ENCODE measurements at places on chromosomes 16 and 17.

DNA sequence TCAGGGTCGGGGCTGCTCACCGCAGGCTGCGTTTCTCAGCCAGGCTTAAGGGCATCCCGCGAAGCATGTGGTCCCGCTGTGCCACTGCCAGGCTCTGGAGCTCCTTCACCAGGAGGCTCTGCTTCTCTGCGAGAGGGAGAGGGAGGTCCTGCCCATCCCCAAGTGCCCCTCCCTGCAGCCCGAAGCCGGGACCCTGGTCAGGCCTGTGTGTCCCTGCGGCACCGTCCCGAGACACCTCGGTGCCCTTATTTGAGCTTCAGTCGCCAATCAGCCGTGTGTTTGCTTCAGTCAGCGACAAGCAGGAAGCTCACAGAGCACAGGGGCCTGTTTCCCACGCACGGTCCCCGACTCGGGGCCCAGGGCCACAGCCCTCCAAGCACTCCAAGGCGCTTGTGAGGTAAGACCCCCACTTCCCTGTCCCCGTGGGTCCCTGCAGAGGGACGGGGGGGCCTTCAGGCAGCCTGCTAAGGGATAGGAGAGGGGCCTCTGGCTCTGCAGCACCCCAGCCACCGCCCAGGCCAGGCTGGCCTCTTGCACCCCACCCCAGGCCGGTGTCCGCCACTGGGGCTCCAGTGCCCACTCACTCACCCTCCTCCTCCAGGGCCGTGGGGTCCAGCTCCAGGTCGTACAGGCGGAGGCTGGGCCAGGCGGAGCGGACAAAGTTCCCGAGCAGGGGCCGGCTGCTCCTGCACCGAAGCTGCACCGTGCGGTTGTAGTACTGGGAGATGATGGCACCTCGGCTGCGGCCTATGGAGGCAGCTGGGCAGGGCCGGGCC lies 3.2 kb downstream of the TMC6 start:
- DNase-seq = no peak

GRCh38 chr17:46974086-46974485 lies 5.0 kb downstream of the RPRML start:
- DNase-seq = no peak

DNA sequence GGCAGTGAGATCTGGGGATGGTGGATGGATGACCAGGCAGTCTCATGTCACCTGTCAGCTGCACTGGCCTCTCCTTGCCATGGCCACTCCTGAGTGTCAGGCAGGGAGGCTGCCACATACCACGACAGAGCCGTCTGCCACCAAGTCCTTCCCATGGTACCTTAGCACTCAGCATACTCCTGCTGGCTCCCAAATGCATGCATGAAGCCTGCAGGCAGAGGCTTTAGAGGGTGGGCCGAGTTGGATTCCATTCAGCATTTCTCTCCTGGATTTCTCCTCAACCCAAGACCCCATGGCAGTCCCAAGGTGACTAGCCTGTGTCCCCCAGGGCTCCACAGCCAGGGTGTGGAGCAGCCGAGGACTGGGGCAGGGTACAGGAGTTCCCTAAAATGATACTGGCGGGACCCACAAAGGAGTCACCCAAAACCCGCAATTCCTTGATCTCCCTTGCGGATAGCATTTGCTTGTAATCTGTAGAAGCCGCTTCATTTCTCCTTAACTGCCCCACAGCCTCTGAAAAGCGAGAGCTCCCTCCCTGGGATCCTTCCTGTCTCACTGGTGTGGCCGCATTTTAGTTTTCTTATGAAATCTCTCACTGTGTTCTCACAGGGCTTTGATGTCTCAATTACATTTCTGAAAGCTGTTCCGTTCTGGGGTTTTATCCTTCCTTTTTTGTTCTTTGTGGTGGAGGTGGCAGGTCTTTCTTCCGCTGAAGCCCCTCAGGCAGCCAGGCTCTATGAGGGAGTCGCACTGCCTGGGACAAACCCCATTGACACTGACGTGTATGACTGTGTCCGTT lies 141.4 kb downstream of the SOCS1 start:
- DNase-seq = no peak

DNA sequence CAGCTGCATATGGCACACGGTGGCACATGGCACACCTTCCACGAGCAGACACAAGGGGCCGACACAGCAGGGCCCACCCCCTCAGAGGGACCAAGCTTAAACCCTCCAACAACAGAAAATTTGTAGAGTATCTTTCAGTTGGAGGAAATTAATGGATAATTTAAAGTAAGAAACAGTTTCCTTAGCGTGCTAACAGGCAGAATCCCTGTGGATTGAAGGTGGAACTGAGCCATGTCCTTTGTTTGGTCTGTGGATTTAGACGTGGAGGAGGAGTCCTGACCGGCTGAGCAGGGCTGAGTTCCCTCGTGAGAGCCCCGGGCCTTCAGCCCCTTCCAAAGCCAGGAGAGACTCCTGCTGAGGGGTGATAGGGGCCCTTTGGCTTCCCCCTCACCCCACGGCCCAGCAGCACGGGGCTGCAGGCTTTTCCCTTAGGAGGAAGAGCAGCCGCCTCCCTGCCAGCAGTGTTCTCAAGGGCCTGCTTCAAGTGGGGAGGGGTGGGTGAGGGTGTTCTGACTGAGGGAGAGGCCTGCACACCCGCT lies 1.4 kb upstream of the CYB561 start:
- no peak for DNase-seq

DNA sequence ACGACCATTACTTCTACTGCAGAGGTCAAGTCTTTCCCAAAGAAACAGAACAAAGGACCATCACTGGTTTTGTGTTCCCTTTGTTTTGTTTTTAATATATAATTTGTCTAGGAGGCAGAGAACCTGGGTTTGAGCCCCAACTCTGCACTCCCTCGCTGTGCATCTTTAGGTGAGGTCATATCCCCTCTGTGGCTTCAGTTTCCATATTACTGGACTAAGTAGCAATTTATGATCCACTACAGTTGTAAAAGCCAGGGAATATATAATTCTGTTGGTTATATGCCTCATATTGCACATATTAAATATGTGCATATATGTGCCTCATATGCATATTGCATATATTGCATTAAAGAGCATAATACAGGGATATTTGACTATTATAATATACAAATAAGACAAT lies 392.0 kb downstream of the GRIN2A start:
- no peak for DNase-seq

DNA sequence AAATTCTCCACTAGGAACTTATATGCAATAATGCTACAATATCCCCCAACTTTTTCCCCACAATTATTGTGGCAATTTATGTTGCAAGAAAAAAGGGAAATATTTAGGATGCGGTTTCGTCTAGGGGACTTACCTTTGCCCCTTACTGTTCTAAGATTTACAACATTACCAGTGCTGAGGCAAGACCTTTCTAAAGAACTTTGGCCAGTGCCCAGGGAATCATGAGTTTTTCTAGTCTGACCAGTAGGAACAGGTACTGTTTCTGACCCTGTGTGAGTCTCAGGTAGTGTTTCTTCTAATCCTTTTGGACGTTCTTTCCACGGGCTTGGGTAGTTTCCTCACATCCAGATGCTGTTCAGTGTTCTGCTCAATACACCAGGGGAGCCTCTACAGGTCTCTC lies 373.7 kb downstream of the HAPSTR1 start:
- DNase-seq = no peak

DNA sequence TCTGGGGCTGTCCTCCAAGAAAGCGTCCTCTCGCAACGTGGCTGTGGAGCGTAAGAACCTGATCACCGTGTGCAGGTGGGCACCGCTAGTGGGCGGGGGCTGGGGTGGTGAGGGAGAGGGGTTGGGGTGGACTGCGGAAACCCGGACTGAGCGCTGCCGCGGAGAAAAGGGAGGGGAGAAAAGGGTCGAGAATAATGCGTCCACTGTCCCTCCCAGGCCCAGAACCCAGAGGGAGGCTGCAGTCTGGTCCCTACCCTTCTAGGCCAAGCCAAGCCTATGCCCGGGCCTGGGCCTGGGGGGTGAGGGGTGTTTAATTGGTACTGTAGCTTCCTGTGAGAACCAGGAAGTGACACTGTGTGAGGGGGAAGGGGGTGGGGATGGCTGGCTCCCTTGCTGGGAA lies 464 bp downstream of the RUNDC3A start:
- no peak for DNase-seq

DNA sequence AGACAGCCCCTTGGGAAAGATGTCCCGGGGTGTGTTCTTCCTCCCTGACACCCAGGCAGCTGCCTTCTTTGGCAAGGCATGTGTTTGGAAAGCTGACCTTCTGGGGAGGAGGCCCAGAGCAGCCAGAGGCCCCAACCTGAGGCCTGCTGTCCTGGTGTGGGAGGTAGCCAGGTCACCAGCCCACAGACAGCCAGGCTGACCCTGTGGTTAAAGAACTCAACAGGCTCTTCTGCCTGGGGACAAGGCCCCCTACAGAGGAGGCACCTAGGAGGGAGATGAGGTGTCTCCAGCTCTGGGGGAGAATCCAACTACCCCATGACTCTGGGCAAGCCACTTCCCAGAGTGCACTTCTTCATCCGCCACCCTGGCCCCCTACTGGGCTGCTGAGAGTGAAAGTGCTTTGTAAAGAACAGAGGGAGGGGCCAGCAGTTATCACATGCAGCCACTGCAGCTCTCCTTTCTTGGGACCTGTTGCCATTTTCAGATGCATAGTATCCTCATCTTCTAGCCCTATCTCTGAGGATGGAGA lies 13.1 kb upstream of the SREBF1 start:
- DNase-seq = peak; percentile 76

DNA sequence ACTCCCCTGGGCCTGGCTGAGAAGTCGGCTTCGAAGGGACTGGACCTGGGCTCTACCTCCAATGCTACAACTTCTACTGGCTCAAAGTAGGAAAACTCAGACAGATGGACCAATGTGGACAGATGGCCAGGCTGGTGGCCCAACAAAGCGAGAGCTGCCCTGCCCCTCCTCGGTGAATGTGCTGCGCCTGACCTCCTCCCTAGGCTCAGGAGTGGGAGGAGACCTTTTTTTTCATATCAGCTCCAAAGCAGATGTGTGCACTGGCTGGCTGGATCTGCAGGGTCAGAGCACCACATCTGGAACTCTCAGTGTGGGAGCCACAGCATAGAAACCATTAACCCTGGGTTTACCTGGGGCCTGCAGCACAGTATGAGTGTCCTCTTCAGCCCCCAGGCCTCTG lies 20.8 kb downstream of the ATP6V0D1 start:
- DNase-seq = no peak

Data from brain microvascular endothelial cell (primary cell).